Regular cardiac myocyte (primary cell): ENCODE measurements at places on chromosomes 3 and 15. TPM values are rescaled to one million over a fixed set of nuclear protein-coding genes. Genes with fewer than 3 reads are reported as not detected.

The CCDC191 gene
- 1.3 and 2.0 TPM in 2 replicates for total RNA-seq

The RHCG gene
- under 0.01 TPM in 2 replicates for total RNA-seq

The SLCO2A1 gene
- total RNA-seq: under 0.01 and 0.28 TPM in 2 replicates

The ACVR2B gene
- total RNA-seq: 1.9 and 3.7 TPM in 2 replicates

The EPHB1 gene
- 0.56 and 1.5 TPM in 2 replicates for total RNA-seq

The ADAMTS17 gene
- 0.28 and 0.58 TPM in 2 replicates for total RNA-seq

The ATG3 gene
- 92.7 and 143 TPM in 2 replicates for total RNA-seq

The KCNMB3 gene
- 0.77 and 0.85 TPM in 2 replicates for total RNA-seq

The KNG1 gene
- total RNA-seq: not detected in 2 replicates

The CASR gene
- total RNA-seq: under 0.01 TPM in 1 of 2 replicates, not detected in the other

The GOLGA8J gene
- 0.28 TPM in 1 of 2 replicates, not detected in the other for total RNA-seq

The C3orf22 gene
- not detected in 2 replicates for total RNA-seq

The EBLN2 gene
- total RNA-seq: 3.5 and 5.1 TPM in 2 replicates

The SEMA4B gene
- 8.8 and 24.2 TPM in 2 replicates for total RNA-seq
